MG63 (cell line): ENCODE measurements at places on chromosomes 3 and 15. TPM values are rescaled to one million over a fixed set of nuclear protein-coding genes. Genes with fewer than 3 reads are reported as not detected.

DNA sequence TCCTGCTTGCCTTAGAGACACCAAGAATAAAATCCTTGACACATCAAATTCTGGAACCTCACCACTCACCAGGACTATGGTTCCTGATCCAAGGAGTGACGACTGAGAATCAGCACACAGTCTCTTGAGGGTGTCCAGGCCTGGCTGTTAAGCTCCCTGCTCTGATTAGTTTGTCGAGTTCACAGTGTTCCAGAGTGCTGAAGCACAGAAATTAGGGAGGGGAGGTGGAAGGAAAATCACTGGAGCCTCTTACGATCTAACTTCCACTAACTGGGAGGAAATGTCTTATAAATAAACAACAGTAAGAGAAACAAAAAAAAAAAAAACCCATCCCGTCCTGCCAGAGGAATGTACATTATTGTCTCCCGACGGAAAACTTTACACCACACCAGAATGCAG is 330.2 kb downstream of the TIGIT start:
- peak; percentile 40 for DNase-seq

The CCK gene
- 0.63 TPM in 1 of 2 replicates, not detected in the other for total RNA-seq

The CGNL1 gene
- 0.03 TPM in 1 of 2 replicates, not detected in the other for total RNA-seq

DNA sequence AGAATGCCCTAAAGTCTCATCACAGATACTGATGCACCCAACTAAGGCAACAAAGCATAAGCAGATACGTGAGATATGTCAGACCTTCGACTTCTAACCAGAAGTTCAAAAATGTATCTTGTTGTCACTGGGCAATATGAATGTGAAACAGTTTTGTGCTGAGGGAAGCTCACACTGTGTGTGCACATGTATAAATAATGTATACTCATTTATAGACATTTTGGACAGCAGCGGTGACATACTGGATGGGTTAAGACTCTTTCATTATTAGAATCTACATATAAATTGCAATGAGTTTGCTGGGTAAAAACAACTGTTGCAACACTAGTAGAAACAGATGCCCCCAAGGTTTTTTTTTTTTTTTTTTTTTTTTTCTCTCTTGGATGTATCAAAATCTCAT is 37.9 kb downstream of the TIGIT start:
- DNase-seq = no peak

GRCh38 chr3:66439666-66440344 is 61.0 kb downstream of the LRIG1 start:
- no peak for DNase-seq

DNA sequence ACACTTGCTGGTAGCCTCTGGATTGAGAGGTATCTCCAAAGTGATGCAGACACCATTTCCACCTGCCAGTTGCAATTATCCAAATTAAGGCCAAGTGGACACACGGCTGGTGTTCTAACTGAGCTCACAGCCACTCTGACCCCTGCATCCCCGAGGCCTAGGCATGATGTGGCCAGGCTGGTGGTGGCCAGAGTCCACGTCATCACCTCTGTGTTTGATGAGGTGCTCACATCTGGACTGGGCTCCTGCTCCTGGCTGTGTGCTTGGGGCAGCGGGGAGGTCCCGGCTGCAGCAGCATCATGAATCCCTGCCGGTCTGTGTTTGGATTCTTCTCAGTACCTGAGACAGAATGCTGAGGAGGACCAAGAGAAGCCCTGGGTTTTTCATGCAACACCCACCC is 4.9 kb downstream of the OXTR start:
- DNase-seq = no peak

- peak; percentile 83 for DNase-seq
These were observed 89.5 kb downstream of the MYH15 start for GRCh38 chr3:108420926-108421325.

DNA sequence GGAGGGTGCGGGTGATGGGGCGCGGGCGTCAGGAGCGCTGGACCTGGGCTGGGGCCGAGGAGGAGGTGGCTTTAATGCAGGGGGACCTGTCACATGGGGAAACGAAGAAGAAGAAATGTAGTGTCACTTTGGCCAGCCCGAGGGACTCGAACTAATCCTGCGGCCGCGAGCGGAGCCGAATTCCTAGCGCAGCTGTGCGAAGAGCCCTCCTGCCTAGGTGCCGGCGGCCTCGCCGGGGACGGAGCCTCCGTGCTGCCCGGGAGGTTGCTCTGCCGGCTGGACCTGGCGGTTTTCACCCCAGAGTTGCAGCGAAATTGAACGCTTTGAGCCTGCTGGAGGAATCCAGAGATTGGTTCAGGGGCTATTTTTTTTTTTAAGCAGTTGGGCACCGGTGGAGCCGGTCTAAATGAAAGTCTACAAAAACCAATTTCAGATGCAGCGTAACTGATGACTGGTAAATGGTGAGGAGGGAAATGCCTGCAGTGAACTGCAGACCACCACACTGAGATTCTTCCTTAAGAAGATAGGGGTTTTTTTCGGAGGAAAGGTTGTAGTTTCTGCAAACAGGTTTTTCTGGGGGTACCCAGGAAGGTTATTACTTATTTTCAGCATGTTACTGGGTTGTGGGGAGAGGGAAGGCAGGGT is 662 bp downstream of the TMEM108 start:
- DNase-seq = peak; percentile 9

The UROC1 gene
- not detected in 2 replicates for total RNA-seq

The EPHB1 gene
- total RNA-seq = 0.10 TPM in 1 of 2 replicates, not detected in the other

- DNase-seq = peak; percentile 68
These were observed 14.3 kb downstream of the KAT2B start for GRCh38 chr3:20054549-20054987.

- no peak for DNase-seq
These were observed 72.3 kb upstream of the TSPAN3 start for GRCh38 chr15:77143191-77143590.

- DNase-seq = no peak
These were observed 100.8 kb upstream of the DPH6 start for GRCh38 chr15:35646790-35647189.

DNA sequence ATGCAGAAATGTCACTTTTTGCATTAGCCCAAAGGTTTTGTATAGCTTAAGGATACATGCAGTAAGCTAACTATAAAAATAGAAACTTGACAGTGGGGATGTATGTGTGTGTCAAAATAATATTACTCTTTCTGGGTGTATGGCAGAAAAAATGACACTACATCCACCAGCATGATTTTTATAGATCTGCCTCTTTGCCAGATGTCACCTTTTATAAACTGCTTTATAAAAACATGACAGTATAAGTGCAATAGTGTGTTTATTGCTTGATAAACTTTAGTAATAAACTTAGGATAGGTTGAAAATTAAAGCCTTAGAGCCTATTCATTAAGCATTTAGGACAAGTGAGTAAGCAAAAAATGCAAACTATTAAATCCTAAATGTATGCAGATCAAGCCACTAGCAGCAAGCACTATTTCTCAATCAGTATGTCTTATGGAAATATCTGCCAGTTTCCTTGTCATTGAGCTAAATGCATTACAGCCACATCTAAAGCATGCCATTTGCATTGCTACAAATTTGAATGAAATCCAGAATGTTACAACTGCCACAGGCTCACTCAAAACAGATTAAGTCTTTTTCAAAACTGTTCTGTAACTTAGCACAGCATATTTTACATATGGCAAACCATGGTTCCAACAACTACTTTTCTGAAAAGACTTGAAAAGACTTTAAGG is 935.0 kb downstream of the FHIT start:
- DNase-seq = no peak

DNA sequence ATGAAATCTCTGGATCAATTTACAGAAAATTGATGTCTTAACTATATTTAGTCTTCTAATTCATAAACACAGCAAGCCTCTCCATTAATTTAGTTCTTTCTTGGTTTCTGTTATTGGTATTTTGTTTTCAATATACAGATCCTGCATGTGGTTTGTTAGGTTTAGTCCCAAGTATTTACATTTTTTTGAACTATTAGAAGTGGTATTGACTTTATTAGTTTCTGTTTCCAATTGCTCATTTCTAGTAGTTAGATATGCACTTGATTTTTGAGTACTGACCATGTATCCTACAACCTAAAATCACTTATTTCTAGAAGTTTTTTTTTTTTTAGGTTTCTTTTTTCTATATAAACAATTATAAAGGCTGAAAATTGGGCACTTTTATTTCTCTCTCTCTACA is 335.9 kb downstream of the CHST2 start:
- DNase-seq = no peak

DNA sequence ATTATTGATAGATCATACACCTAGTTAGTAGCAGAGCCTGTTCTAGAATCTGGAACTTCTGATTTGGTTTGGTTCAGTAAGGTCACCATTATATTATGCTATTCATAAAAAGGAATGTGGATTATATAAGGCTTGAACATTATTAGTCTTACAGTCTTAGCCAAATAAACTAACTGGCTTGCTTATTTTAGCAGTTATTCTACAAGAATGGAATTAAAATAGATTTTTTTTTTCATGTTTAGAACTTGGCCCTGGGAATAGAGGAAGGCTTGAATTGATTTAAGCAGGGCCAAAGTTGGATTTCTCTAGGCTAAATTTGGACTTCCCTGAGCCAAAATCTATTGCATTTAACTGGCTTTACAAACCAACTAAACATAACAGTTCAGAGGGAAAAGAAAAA is 24.4 kb downstream of the DTWD1 start:
- DNase-seq = no peak

GRCh38 chr3:112047264-112047663 is 12.7 kb downstream of the TMPRSS7 start:
- no peak for DNase-seq

The KLHDC8B gene
- total RNA-seq = 7.6 and 8.8 TPM in 2 replicates

- DNase-seq = no peak
These were observed 357.6 kb downstream of the GABRG3 start for GRCh38 chr15:27328608-27329007.

DNA sequence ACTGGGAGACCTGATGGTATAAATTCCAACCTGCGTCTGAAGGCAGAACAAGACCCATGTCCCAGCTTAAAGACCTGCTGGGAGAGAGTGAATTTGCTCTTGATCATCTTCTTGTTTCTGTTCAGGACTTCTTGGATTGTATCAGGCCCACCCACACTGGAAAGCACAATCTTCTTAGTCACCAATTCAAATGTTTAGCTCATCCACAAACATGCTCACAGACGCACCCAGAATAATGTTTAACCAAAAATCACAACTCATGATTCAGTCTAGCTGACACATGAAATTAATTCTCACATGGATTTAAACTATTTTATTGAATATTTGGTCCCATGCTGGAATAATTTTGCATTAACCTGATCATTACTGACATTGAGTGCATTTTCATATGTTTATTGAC is 37.8 kb upstream of the GOLGA6L2 start:
- DNase-seq = peak; percentile 0

DNA sequence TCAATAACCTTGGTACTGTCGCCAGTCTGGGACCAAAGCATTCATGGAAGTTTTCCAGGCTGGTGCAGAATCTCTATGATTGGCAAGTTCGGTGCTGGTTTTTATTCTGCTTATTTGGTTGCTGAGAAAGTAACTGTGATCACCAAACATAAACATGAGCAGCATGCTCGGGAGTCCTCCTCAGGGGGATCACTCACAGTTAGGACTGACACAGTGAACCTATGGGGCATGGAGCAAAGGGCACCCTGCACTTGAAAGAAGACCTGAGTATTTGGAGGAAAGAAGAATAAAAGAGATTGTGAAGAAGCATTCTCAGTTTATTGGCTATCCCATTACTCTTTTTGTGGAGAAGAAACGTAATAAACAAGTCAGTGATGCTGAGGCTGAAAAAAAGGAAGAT is 19.1 kb upstream of the EIF2B5 start:
- DNase-seq = no peak

DNA sequence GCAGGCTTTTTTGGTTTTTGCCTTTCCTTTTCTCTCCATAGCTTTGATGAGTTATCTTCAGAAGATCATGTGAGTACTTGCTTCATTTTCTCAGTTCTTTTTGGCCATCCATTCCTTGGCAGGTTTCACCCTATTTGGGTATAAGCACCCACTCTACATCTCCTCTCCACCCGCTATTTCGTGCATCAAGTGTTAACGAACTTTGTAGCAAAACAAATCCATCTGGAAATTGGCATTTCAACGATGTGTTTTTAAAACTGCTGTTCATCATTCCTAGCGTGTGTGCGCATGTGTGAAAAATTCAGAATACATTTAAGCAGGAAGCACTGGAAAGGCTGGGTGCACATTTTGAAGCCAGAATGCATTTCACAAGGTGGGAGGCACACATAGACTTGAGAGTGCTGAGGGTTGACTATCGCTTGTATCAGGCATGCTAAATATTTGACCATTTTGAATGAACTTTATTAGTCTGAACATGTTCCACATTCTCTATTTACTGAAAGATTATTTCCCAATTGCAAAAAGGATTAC is 89.7 kb upstream of the FHIT start:
- no peak for DNase-seq

- DNase-seq = no peak
These were observed 884.7 kb downstream of the NAALADL2 start for GRCh38 chr3:175743733-175744400.

The UNC13C gene
- not detected in 2 replicates for total RNA-seq

The SENP7 gene
- total RNA-seq = 2.8 and 5.6 TPM in 2 replicates

DNA sequence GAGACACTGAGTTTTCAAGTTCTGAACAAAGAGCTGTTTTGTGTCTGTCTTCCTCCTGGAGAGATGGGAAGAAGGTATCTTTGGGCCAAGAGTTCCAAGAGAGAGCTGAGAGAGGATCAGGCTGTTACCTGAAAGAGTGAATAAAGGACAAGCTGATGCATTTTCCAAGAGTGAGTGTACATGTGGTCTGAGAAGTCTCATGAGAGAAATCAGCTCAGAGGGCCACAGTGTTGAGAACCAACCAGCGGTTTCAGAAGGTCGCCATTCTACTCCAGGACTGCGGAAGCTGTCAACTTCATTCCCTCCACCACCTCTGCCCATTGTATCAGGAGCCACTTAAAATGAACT is 42.7 kb upstream of the PPP2R3A start:
- DNase-seq = no peak

- no peak for DNase-seq
These were observed 43.4 kb downstream of the HCN4 start for GRCh38 chr15:73325191-73325861.

GRCh38 chr15:49471733-49472132 is 48.7 kb downstream of the FGF7 start:
- no peak for DNase-seq

GRCh38 chr3:37885814-37886213 is 24.1 kb downstream of the CTDSPL start:
- no peak for DNase-seq

GRCh38 chr3:23203708-23204330 is 692 bp downstream of the UBE2E2 start:
- peak; percentile 8 for DNase-seq

The CLDN16 gene
- not detected in 2 replicates for total RNA-seq

The SLC2A2 gene
- 0.03 and 0.15 TPM in 2 replicates for total RNA-seq

The IGF2BP2 gene
- 26.2 and 49.3 TPM in 2 replicates for total RNA-seq

- DNase-seq = peak; percentile 92
These were observed 215.6 kb upstream of the RBMS3 start for GRCh38 chr3:29065211-29065785.

GRCh38 chr15:26634319-26634718 is 138.5 kb downstream of the GABRB3 start:
- no peak for DNase-seq

The LSAMP gene
- 0.16 and 1.2 TPM in 2 replicates for total RNA-seq

GRCh38 chr3:59388555-59389270 is 338.9 kb upstream of the CFAP20DC start:
- DNase-seq = no peak

DNA sequence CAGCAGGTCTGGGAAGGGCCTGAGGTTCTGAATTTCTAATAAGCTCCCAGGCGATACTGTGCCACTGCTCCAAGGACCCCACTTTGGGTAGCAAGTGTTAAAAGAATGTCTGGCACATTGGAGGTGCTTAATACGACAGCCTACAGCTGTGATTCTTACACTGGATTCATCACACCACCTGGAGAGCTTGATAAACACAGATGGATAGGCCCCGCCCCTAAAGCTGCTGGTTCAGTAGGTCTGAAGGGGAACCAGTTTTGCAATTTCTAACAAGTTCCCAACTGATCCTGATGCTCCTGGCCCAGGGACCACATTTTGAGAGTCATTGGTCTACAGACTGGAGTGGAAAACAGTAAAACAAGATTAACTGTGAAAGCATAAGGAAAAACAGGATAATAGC is 124.8 kb upstream of the ST8SIA2 start:
- DNase-seq = no peak
